ENCODE measurements at places on chromosomes 12 and 14. TPM values are rescaled to one million over a fixed set of nuclear protein-coding genes. Genes with fewer than 3 reads are reported as not detected.

ARHGEF25 gene
- polyA plus RNA-seq: 30.9 TPM

PRIMA1 gene
- polyA plus RNA-seq: 1.1 TPM

E2F7 gene
- polyA plus RNA-seq: 9.3 TPM

ACVRL1 gene
- polyA plus RNA-seq: 41.5 TPM

NRXN3 gene
- polyA plus RNA-seq: 7.2 TPM

PTCSC3 gene
- 0.32 TPM for polyA plus RNA-seq

BCL7A gene
- polyA plus RNA-seq: 35.0 TPM

NINJ2 gene
- polyA plus RNA-seq: 1.2 TPM

DHRS2 gene
- polyA plus RNA-seq: 29.0 TPM

GRCh38 chr12:23352670-23353069, 596.8 kb downstream of the SOX5 start:
- no peak for DNase-seq

GRCh38 chr14:51554339-51554920, 97.3 kb upstream of the FRMD6 start:
- DNase-seq: no peak

DNA sequence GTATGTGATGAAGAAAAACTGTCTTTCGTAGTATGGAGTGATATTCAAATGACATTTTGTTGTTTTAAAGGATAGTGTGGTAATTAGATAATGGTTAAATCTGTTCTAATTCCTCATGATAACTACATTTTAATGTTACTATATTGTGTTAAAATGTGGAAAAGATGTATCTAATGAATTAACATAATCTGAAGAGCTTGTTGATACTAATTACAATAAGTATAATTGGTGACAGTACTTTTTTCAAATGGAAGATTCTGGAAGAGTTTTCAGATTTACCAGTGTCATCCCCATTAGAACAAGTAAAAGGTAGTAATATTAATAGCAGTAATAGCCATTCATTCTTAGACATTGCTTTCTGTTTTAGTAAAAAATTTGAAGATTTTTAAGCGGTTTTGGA, 37.6 kb downstream of the CAND1 start:
- no peak for DNase-seq

GRCh38 chr14:44564908-44565307, 57.8 kb upstream of the FSCB start:
- no peak for DNase-seq

- no peak for DNase-seq
These were observed 20.7 kb downstream of the SLC7A7 start for GRCh38 chr14:22794551-22794951.

DNA sequence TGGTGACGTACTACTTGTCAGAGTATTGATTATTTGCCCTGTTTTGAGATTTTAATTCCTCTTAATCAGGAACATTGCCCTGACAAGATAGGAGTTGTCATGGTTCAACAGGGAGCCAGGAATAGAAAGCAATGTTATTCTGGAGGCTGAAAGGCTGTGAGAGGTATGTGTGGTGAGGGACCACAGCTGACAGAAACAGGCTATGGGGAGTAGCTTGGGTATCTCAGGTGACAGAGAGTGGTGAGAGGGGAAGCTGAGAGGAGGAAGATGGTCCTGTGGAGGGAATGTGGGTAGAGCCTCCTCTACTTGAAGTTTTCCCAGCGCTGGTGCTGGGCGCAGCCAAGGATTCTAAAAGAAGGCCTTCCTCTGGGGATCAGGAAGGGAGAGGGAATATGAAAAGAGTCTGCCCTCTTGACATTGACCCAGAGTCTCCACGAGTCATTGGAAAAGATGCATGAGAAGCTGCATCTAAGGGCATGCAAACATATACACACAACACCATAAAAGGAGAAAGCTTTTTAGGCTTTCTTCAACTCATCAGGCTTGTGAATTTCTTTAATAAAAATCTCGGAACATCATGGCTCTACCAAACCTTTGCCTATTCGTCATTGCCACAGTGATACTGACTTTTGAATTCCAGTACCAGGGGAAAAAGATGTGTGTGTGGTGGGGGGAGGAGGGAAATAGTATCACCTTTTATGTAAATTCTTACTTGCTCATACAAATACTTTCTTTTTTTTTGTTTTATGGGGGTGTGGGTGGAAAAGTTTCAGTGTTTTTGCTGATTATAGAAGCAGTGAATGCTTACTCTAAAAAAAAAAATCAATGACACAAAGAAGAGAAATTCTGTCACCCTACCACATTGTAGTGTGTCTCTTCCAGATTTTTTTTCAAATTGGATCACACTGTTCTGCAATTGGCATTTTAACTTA, 39.9 kb upstream of the DHRS7 start:
- no peak for DNase-seq

GRCh38 chr14:55846826-55847446, 266.9 kb downstream of the KTN1 start:
- no peak for DNase-seq

DNA sequence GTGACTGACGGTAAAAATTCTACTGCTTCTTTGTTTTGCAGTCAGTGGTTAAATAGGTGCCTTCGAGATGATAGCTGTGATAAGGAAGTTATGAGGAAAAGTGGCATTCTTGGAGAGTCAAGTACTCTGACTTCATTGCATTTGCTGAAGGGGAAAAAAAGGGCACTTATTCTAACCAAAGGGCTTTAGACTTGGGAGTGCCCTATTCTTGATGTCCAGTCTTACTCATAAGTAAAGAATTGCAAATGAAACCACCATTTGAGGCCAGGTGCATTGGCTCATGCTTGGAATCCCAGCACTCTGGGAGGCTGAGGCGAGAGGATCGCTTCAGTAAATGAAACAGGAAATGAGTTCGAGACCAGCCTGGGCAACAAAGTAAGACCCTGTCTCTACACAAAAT, 40.3 kb downstream of the BRAP start:
- no peak for DNase-seq

GRCh38 chr12:59383079-59383822, 212.6 kb upstream of the SLC16A7 start:
- DNase-seq: no peak

DNA sequence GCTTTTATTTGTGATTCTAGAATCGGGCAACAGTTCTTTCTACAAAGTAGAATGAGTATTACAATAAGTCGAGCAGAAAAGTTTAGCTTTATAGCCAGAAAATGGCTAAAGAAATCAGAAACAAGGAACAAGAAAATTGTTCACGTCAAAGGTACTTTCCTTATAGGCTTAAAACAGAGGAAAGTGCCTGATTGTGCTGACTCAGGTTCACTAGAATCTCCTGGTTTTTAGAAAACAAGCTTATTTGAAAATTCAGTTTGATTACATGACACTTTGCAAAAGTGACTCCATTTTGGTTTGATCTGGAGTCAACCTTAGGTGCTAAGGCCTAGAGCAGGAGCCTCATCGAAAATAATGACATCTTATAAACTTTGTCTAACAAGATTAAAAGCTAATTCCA, 564.7 kb upstream of the FLRT2 start:
- DNase-seq: no peak

Data from left renal cortex interstitium (tissue), 4 donors.